Stimulated activated naive B cell treated with anti-CD40 and anti-IgM and Interleukin-4, amounts not matched to agents 10 μg/mL and 1 μg/mL and 100 μg/mL, for 72 hours (primary cell): ENCODE measurements at places on chromosomes 7 and 10.

DNA sequence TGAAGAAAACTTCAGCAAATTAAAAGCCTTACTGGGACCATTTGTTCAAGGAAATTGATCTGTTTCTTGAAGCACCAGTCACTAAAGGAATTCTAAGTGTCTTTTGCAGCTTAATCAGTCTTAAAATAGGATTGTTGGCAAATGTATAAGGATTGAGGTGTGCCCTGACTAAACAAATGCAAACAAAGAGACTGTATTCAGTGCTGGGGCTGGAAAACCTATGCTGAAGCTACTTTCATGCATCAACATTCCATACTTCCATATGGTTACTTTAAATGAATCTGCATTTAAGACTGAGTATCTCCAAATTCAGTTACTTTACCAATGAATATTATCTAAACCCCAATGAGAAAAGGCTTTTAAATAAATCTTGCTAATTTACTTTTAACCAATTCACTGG is 183.3 kb downstream of the ELAPOR2 start:
- no peak for DNase-seq

DNA sequence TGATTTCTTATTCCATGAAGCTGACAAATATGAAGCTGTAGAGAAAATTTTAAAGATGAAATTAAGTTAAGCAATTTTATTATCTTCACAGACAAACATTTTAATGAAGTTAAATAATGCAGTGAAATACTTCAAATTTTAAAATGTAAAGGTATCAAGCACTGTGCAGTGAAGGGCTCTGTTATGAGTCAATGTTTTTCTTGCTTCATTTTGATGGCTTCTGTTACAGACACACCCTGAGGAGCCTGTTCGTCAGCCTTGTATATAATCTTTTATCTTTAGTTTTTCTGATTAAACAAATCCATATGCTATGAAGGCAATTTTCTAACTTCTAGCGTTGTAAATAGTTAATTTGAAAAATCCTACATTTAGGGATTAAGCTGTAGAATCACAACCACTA is 18.5 kb downstream of the VSTM2A start:
- no peak for DNase-seq

DNA sequence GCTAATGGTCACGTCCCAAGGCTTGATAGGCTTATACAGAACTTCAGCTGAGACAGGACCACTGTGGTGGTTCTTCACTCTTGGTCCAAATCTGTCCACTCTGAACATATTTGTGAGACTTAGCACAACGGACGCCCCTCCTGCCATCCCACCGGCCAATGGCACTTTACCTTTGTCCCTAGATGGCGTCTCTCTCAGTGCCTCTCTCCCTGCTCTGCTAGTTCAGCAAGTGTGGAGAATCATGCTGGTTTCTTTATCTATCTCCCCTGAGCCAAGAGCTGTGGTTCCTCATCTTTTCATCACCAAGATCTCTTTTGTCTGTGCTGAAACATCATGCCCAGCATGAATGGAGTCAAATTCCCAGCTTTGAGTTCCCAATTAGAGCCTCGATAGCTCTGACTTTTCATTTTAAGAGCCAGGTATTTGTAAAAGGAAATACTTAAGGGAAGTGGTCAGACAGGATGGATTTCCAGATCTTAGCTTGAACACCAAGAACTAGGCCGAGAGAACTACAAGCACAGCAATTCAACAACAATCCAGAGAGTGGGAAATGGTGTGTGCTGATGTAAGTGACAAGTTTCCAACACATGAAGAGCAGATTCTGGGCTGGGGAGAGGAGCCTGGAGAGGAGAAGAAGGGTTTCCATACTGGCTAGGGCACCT is 69.5 kb downstream of the ZNF800 start:
- DNase-seq, result no peak

DNA sequence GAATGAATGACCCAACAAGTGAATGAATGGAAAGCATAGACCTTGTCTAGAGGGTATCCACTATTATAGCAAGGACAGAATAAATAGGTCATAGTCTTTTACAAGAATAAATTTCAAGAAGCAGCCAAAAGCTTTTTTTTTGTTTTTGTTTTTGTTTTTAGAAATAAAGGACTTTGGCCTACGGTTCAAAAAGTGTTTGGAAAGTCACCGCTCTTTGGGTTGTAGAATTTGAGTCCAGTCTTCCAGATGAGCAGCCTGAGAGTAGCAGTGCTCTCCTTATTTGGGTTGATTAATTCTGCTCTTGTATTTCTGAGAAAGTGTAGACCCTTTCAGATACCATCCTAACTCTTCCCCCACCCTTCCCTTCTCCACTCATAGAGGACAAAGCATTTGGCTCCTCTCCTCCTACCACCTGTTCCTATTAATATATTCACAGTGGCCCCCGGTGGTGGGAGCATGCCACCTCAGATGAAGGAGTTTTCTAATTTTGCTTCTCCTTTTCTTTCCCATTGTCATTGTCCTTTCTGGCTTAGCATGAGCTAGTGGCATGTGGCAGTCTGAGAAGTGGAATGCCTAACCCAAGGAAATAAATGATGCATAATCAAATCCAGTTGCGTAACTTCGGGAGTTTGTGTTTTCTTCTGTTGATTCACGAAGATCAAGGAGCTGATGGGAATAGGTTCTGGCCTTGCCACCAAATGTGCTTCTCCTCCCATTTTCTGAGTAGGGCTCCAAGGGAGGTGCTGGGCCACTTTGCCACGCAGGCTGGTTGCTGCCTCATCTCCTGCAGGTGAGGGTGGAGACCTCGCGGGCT is 114.7 kb downstream of the CHN2 start:
- no peak for DNase-seq

DNA sequence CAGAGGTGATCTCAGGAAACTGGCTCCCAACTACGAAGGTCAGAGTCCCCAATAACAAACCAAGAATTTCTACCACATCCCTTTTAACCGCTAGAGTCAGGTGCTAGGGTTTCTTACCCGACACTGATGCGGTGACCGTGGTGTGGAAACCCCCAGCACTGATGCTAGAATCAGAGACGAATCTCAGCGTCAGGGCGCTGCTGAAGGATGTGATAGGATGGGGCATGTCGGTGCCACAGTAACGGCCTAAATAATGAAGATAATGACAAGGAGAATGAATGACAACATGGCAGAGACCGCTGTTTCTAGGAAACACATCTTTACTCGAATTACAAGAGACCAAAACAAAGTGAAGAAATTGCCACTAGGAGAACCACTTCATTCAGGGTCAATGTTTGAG is 131.1 kb upstream of the RSU1 start:
- DNase-seq, result no peak

GRCh38 chr10:118694848-118695247 is 59.9 kb downstream of the CACUL1 start:
- DNase-seq, result no peak

GRCh38 chr10:27240212-27241009 is at the start of gene ACBD5:
Gene ACBD5, minus strand, starts transcription at chr10:27240797. Its CDS starts 109 bp downstream, at chr10:27240688.
- peak; percentile 80 for DNase-seq

GRCh38 chr7:81244224-81244623 is 325.4 kb upstream of the SEMA3C start:
- DNase-seq, result no peak

DNA sequence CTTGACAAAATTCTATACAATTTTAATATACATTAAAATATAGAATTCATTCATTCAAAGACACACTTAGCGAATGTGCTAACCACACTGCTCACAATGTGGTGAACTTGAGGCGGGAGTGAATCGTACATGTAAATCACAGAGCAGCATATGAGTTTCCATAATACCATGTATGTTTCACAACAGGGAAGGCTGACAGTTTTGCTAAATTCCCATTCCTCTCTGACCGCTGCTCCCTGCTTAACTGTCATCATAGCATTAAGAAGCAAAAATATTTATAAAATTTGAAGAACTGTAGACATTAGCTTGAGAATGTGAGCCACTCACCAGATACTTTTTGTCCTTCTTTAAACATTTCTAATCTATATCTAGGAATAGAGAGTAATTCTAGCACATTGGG is 763.3 kb downstream of the MAGI2 start:
- DNase-seq, result no peak

- DNase-seq, result no peak
Measured at GRCh38 chr10:79268742-79269141, 78.5 kb upstream of the PPIF start.

- no peak for DNase-seq
Measured at GRCh38 chr10:84176836-84177474, 3.4 kb downstream of the GPR15LG start.

- no peak for DNase-seq
Measured at GRCh38 chr7:144941127-144941526, 105.3 kb upstream of the TPK1 start.

GRCh38 chr10:77943121-77943901 is 16.8 kb upstream of the DLG5 start:
- DNase-seq, result no peak

DNA sequence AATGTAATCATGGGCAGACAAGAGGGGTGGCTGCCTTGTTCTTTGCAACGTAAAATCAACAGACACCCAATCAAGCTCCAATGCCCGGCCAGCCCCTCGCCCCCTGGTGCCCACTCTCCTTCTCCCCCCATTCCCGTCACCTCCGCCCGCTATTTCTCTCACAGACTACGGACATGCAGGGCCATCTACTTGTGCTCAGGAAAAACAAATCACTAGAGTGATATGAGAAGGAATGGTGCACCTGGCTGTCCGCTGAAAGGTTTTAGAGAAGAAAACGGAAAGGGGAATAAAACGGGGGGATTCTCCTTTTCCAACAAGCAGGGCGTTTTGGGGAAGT is 396 bp downstream of the GRM8 start:
- DNase-seq, result no peak

DNA sequence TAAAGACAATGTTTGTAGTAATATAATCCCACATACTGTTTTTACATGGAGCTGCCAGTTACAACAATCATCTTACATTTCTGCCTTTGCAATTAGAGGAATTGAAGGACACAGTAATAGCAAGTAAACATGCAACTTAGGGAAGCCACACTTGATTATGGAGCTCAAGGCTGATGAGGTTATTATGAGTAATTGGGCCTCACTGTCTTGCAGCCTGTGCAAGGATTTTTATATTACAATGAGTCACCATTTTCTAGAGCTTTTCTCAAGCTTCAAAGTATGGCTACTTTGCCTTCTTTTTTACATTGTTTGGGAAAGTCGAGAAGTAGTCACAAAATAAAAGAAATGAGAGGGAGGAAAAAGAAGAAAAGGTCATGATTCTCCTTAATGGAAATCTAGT is 226.4 kb downstream of the KIAA1217 start:
- no peak for DNase-seq

- DNase-seq, result no peak
Measured at GRCh38 chr7:136179154-136179553, 202.0 kb upstream of the MTPN start.

DNA sequence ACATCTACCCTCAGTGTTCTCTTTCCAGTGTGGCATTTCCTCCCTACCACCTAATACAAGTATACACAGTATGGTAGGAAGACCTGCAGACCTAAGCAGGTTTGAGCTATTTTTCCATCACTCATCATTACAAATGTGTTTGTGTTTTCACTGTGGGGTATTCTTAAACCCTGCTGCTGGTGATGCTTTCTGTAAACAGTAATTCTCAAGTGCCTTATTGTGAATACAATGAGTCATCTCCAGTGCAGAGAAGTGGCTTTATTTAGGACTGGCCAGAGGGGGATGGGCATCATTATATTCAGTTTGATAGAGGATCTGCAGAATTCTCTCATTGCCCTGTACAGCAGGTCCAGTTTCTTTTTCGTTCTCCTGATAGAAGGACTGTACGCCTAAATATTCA is 63.7 kb downstream of the GRM8 start:
- no peak for DNase-seq

DNA sequence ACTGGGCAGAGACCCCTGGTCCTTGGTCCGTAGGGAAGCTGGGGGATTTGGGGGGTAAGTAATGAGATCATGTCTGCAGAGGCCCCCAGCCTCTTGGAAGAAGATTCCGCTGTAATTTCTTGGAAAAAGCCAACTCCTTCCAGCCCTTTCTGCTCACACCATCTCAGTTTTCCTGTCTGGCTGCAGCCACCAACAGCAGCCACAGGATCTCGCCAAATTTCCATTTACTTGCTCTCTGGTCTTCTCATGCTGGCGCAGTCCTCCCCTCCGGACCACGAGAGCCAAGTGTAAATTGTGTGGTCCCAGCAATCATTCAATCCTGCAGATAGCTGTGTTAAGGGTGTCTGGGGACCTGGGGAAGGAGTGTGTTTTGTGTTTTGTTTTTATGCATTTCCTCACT is 49.6 kb downstream of the ASB13 start:
- DNase-seq, result no peak

GRCh38 chr10:63763744-63764143 is 242.5 kb downstream of the REEP3 start:
- no peak for DNase-seq

DNA sequence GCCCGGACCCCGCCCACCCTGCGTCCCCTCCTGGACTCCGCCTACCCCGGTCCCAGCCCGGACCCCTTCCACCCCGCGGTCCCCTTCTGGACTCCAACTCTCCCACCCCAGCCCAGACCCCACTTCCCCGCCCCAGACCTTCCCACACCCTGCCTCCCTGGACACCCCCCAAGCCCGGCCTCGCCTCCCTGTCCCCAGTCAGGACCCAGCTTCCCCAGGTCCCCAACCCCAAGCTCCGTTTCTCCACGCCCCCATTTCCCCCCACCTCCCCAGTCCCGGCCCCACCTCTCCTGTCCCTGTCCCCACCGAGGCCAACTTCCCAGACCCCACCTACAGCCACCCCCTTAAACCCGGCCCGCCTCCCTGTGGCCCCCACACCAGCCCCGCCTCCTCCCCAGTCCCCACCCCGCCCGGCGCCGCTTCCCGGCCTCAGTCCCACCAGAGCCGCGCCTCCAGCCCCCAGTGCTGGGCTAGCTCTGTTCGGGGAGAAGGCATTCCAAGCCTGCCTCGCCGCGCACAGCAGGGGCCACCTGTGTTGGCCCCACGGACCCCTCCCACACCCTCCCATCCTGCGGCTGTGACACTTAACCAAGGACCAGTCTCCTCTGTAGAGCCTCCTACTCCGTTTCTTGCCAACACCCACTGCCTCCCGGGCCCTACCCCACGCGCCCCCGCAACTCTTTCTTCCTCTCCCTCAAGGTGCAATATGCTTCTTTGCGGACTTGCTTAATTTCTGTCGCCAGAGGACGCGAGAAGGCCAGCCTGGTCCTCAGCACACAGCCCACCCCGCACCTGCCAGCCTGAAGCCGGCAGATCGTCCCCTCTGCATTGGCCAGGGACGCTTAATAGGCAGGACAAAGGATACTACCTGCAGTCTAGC is 736 bp upstream of the ITIH5 start:
- DNase-seq, result no peak

DNA sequence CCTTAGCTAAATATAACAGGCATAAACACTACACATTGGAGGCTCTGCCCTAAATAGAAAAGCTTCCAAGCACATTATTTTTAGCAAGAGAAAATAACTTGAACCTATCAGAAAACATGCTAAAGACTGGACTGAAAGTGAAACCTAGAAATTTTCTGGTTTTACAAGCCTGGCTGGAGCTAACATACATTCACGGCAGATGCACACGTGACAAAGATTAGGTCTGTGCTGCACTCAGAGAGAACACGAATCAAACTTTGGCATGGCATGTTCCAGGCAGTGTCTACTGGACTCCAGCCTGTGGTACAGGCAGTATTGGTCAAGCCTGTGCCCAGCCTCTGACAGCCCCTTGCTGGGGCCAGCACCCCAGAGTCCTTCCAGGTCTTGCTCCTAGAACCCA is 94.1 kb upstream of the PCBD1 start:
- DNase-seq, result no peak

GRCh38 chr10:22308390-22308789 is 7.8 kb upstream of the COMMD3 start:
- DNase-seq, result no peak
